Eye (tissue), 1 donor: ENCODE measurements at places on chromosomes 7 and 10.

- peak; percentile 19 for DNase-seq
These were observed 961.5 kb downstream of the KCNMA1 start for GRCh38 chr10:76675951-76676587.

GRCh38 chr10:114499630-114500190, 95.4 kb upstream of the AFAP1L2 start:
- DNase-seq: no peak

DNA sequence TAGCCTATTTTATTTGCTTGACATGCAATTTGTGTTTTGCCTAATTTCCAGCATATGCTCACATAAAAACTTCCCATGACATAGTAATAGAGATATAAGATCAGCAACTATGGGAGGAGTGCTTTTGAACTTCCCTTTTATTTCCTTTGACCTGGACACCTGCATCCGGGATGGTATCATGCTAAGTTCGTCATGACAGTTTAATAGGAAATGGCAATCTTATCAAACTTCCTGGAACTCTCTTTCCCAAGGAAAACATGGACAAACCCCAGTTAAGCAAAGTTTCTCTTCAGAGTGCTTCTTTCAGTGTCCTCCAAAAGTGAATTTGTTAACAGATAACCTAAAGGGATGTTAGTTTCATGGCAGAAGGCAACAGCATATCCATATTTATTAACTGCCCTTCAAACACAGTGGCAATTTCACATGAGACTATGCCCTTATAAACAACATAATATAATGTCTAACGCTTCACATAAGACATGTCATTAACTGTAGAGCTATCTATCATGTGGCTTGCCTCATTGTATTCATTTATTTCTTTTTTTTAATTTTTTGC, 474.7 kb upstream of the SEMA3A start:
- DNase-seq: no peak

GRCh38 chr10:14820010-14820774, 17.6 kb downstream of the CDNF start:
- no peak for DNase-seq

DNA sequence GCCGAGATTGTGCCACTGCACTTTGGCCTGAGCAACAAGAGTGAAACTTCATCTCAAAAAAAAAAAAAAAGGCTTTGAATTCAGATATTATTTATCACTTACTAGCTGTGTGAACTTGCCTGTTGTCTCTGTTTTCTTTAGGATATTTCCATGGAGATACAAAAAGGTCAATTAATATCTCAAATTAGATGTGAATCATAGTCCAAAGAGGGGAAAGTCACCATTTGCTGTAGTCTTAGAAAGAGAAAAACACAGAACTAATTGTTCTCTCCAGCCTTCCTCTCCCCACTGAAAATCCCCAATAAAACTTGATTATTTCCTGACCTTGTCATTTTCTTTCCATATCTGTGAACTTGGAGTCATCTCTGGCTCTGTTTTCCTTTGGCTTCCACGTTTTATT, 21.2 kb downstream of the HEPACAM2 start:
- DNase-seq: no peak

GRCh38 chr10:96618653-96619052, 31.8 kb upstream of the TM9SF3 start:
- no peak for DNase-seq

DNA sequence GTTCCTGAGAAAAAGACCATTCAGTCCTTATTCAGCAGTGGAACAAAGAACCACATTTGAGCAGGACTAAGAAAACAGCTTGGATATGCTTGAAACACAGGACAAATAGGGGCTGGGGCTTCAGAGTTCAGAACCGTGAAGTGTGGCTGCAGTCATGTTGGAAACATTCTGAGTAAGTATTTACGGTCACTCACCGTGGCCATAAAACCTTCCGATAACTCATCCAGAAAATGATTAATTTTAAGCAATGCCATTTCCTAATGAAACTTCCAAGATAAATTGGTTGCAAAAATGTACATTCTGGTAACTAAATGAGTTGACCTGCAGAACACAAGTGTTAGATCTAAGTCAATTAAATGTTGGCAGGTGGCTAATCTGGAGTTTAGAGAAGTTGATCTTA, 279.2 kb downstream of the CXCL12 start:
- DNase-seq: no peak

- DNase-seq: no peak
These were observed 11.7 kb downstream of the ANK3 start for GRCh38 chr10:60377955-60378354.

GRCh38 chr7:24912424-24912823, 67.6 kb downstream of the OSBPL3 start:
- no peak for DNase-seq

- no peak for DNase-seq
These were observed 25.8 kb upstream of the LEP start for GRCh38 chr7:128215281-128215680.

GRCh38 chr7:39950473-39951225, 593 bp downstream of the CDK13 start:
- no peak for DNase-seq

DNA sequence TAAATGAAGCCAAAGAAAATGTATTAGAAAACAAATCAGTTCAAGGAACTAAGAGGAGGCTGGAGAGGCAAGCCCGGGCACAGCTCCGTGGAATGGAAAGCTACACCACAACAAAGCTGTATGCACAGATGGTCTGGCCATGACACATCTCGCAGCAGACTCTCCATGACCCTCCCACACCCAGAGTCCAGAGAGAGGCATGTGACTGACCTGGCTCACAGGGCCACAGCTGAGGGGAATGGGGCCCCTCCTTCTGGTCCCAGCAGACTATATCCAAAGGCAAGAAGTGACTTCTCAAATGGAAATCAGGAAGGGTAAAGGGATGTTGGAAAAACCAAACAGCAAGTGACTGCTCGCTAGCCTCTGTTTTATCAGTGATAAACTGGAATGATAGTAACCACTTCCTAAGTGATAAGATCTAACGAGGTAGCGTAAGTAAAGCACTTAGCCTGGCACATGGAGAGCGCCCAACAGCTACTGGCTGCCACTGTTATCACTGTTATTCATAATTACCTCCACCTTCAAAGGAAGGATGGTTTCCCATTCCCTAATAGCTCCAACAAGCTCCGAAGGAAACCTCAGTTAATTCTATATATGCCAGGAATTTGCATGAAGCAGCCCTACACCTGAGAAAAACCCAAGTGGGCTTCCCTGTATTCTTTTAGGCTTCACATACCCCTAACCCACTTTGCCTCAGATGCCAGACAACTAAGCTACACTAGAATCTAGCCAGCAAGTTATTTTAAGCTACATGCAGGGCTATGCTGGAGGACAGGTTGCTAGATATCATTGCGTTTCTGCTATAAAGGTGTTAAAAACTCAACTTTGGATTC, 8.4 kb downstream of the OSBPL3 start:
- DNase-seq: no peak

DNA sequence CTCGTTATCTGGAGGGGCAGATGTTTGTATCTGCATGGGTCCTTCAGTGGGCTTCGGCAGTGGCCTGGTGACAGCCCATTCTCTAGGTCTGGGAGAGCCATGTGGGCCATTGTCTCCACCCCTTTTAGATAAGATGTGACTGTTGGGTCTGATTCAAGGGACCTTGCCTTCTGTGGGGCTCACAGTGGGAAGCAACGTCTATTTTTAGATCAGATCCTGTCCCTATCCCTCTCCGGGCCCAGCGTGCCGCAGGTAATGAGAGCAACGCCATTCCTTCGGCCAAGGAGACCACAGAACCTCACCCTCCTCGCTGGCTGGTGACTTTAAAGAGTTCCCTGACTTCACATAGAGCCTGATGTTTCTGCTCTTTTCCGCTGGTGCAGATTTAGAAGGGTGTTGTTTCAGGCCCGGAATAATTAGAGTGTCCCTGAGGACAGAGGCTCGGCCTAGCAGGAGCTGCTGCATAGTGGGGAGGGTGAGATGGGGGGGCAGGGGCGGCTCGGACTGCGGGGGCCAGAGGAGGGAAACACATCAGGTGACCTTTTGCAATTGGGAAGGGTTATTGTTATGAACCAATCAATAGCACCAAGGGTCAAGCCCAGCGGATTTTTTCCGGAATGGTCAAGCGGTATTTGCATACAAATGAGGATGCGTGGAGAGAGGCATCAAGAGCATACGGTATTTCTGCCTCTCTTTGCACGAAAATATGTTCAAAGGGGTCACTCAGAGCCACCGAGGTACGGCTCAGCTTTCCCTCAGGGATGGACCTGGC, 503.0 kb upstream of the FOXK1 start:
- DNase-seq: no peak

DNA sequence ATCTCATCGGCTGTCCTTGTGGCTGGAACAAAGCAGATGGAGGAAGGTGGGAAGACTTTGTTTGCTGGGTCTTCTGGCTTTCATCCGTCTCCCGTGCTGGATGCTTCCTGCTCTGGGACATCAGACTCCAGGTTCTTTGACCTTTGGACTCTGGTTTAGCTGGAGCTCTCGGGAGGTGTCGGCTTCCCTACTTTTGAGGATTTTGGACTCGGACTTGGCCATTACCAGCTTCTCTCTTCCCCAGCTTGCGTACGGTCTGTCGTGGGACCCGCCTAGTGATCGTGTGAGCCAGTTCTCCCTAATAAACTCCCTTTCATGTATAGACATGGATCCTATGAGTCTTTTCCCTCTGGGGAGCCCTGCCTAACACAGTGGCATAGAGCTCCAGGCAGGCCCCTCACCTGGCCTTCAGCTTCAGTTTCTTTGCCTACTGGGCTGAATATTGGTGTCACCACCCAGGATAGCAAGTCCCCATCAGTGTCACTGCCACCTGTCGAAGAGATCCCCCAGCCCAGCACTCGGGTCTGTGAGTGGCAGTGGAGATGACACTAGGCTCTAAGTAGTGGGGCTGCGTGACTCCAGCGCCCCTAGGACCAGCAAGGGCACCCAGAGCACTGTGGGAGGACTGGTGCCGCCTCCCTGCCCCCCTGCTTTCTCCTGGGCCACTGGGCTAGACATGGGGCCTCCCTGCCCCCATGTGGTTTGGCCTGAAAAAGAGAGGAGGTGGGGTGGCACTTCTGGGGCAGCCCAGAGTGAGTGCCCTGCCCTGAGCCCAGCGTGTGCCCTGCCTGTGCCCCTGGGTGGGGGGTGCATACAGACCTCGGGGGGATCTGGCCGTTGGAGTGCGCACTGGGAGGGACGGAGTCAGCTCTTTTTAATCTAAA, 135.6 kb downstream of the LHPP start:
- no peak for DNase-seq

- no peak for DNase-seq
These were observed 519.1 kb upstream of the FOXK1 start for GRCh38 chr7:4162884-4163564.

GRCh38 chr7:40437498-40437897, 302.7 kb downstream of the SUGCT start:
- peak; percentile 19 for DNase-seq

GRCh38 chr7:155066417-155066950, 3.6 kb upstream of the HTR5A start:
- DNase-seq: no peak

DNA sequence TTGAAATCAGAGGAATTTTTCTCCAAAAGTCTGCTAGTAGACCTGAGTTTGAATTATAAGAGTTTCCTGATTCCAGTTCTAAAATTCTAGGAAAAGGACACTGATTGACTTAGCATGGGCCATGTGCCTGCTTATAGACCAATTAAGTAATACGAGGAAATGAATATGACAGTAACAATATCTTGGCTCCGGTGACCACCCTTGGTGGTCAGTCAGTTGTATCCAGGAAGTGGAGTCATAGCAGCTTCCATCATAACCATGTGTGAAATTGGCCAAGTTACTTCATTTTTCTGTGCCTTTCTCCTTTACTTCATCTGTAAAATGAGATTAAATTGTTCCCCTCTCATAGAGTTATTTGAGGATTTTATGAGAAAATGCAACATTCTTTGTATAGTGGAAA, 66.9 kb downstream of the MTPAP start:
- DNase-seq: no peak

DNA sequence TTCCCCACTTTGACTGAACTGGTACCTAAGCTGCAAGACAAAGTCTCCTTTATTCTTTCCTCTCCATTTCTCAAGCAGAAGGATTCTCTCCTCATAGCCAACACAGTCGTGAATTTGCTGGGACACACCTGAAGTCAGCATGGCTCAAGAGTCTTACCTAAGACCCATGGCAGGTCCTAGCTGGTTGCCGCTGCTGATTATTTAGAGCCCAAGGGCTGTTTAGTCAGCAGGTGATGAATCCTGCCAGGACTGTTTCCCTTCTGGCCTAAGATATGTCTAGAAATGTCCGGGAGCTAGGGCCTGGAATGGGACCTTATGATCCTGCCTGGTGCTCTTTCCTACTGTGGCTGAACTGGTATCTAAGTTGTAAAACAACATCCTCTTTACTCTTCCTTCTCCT, 82.8 kb downstream of the AHCYL2 start:
- DNase-seq: no peak

DNA sequence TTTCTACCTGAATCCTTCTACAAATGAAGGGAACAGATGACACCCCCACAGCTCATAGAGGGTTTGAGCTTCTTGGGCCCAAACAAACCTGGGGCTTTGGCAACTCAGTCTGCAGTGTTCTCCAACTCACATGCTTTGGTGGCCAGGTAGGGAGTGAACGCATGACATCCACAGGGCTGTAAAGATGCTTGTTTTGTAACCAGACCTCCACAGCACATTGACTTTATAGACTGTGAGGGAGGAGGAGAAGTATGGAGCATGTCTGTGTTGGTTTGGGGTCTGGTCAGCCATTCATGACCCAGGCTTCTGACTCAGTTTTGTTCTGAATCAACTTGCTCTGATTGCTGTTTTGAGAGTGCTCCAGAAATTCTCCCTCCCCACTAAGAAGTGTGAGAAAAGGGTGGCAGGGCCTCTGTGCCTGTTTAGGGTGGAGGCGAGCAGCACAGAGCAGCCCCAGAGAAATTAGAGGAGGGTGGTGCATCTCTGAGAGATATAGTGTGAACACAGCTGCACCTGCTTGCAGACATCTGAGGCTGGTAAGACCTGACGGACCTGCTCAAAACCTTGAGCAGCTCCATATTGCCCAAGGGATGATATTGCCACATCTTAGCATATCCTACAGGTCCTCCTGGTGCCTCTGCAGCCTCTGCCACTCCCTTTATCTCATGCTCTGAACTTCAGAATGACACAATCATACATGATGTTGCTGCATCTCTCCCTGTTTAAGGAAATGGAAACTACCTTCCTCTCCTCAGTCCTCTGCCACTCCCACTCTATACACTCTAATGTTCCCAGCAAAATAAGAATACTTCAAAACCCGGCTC, 287.7 kb downstream of the ABCA13 start:
- DNase-seq: no peak

- DNase-seq: no peak
These were observed 387.0 kb upstream of the NRP1 start for GRCh38 chr10:33721509-33721908.

- no peak for DNase-seq
These were observed 2.0 kb downstream of the KCNMA1 start for GRCh38 chr10:77635402-77636227.

- no peak for DNase-seq
These were observed 32.5 kb downstream of the COL1A2 start for GRCh38 chr7:94426980-94427875.

- peak; percentile 31 for DNase-seq
These were observed 23.4 kb downstream of the DOCK4 start for GRCh38 chr7:112182749-112183148.
